ENCODE measurements at places on chromosomes 7 and 10.
A peak's percentile ranks its signal among the peaks of the same experiment; 100 is the strongest.

- DNase-seq, result no peak
These were observed 8.3 kb upstream of the PPP1R35 start for GRCh38 chr7:100444311-100445278.

DNA sequence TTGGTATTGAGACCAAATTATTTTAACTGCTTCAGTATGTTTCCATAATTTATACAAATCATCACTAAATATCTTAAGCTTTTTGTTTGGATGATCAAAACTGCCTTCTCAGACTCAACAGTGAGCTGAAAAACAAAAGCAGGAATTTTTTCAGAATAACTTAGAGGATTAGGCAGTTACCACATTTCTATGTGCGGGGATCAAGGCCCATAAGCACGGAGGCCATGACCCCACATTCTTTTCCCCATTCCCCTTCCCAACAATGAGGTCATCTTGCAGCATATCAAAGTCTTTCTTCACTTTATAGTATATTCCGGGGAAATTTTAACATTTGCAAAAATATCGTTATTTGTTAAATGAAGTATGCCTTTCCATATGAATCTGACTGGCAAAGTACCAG is 125.8 kb downstream of the ELMO1 start:
- DNase-seq, result no peak

- no peak for DNase-seq
These were observed 500.4 kb downstream of the MAGI2 start for GRCh38 chr7:78953090-78953489.

GRCh38 chr7:44634839-44635591 is 28.6 kb downstream of the OGDH start:
- DNase-seq, result no peak

- DNase-seq, result no peak
These were observed 53.1 kb upstream of the COBL start for GRCh38 chr7:51369746-51370145.

GRCh38 chr10:48307711-48308018 is 1.2 kb downstream of the MAPK8 start:
- DNase-seq, result no peak

GRCh38 chr10:61283066-61283465 is 170.1 kb downstream of the TMEM26 start:
- DNase-seq, result no peak

DNA sequence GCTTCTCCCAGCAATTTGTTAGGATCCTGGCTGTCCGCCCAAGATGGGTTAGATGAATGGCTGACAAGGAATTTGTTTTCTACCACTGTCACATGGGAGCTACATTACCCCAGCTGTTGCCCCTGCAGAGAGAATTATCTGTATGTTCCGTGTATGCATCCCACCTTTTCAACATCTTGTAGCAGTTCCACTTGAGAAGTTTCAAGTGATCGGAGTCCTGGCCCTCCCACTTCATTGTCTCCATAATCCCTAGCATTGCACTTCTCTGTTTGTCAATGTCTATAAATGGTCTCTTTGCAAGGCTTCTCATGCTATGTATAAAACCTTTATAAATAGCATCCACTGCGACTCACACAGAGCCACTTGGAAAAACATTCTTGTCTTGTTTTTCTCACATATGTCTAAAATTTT is 972.5 kb downstream of the CNTNAP2 start:
- DNase-seq, result no peak

DNA sequence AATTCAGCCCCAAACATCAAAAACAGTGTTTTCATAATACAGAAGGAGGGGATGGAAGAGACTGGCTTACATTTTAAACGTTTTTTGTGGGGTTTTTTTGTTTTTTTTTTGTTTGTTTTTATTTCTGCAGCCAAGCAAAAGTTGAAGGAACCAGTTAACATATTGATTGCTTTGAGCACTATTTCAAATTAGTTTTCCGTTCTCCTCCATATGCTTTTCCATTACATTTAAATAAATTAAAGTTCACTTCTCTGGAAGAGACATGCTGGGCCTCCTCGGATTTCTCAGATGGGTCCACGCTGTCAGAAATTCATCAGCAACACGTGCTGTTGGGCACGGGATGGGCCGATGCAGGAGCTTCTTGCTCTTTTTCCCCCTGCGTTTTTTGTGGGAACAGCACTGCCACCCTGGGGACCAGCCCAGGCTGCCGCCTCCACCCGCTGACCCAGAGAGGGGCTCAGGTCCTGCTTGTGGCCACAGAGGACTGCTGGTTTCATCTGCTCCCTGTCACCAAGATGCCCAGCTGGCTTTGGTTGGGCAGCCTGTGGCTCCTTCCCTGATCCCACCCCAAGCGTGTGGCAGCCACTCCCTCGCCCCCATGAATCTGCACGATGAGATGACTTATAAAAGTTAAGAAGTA is 67.7 kb upstream of the CHST15 start:
- DNase-seq, result no peak

DNA sequence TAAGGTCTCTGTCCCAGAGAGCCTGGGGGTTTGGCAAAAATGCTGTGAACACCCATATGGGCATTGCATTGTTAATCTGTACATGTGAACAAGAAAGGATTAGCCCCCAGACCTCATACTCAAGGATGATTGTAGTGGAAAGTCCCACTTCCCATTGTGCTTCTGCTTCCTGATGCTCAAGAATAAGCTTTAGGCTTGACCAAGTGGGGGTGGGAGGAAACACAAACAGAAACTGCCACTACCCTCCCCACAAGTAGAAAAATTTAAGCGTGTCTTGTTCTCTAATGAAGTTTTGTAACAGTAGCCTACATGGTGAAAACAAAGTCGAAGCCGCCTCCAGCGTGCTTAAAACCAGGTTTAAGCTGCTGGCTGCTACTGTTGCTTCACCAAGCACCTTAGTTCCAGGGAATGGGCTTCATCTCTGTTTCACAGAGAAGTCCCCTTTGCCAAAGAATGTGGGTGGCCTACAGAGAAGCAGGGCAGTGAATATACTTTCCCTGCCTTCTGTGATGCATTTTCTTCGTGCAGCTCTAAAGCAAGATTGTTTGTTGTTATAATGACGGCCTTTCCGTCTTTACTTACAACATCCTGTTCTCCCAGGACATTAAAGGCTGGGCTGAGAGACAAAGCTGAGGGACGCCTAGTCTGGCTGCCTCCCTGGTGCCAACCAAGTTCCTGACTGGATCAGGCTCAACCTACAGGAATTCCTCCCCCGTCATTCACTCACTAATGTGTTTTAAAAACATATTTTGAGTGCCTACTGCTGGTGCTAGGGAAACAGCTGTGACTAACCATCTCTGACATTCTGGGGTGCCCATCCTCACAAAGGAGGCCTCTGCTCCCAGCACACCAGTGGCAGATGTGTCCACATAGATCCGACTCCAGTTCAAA is 32.1 kb upstream of the CCSER2 start:
- no peak for DNase-seq

- no peak for DNase-seq
These were observed 82.3 kb downstream of the FAM13C start for GRCh38 chr10:59279991-59280505.

GRCh38 chr10:128622706-128623105 is 496.5 kb upstream of the MKI67 start:
- no peak for DNase-seq

GRCh38 chr10:56633876-56634452 is 272.9 kb upstream of the ZWINT start:
- no peak for DNase-seq

- no peak for DNase-seq
These were observed 423.2 kb downstream of the IPMK start for GRCh38 chr10:57844387-57844998.

GRCh38 chr10:100163704-100164621 is 21.9 kb downstream of the ERLIN1 start:
- no peak for DNase-seq

DNA sequence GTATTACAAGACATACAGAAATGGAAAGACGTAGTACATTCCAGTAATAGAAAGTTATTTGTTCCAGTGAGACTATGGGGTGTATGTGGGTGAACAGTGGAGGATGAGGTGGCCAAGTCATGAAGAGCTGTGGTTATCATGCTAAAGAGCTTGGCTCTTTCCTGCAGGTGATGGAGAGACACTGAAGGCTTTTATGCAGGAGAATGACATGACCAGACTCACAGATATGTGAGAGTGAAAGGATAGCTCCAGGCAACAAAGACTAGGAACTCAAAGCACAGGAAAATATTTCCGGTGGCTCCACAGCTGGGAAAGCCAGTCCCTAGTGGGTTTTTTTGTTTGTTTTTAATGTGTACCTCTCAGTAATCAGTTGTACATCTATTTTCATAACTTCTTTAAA is 133.5 kb downstream of the TSPAN12 start:
- no peak for DNase-seq

- DNase-seq, result peak; percentile 53
These were observed 95.2 kb upstream of the FAM133B start for GRCh38 chr7:92685136-92686042.

- no peak for DNase-seq
These were observed 62.0 kb downstream of the BBS9 start for GRCh38 chr7:33191340-33191739.

- DNase-seq, result no peak
These were observed 7.0 kb upstream of the PALS2 start for GRCh38 chr7:24566274-24566673.

- DNase-seq, result no peak
These were observed 69.0 kb upstream of the IL6 start for GRCh38 chr7:22658031-22658430.

DNA sequence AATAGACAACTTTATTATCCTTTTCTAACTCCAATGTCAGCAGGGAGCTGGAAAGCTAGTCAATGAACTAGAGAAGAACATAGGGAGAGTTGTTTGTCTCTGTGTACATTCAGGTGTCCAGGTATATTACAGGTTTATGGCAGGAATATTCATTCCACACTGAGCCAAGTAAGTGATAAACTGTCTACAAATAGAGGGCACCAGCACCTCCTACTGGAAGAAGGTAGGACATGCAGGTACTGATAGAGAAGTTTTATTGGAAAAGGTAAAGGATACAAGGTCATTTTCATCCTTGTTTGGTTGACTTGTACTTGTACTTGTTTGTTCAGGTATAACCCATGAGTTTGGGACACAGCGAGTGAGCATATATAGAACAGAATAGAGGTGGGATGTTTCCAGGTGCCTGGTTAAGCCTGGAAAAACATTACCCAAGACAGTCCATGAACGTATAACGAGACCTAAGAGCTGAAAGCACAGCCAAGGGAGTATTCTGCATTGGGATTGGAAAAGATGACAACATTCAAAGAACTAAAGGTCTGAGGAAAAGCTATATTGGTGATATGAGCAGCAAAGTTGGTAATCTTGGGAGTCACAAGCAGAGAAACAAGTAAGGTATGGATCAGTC is 61.4 kb upstream of the PPP1R3C start:
- DNase-seq, result no peak

- DNase-seq, result no peak
These were observed 13.6 kb upstream of the COL17A1 start for GRCh38 chr10:104099269-104099668.

- no peak for DNase-seq
These were observed 427.7 kb downstream of the LRMDA start for GRCh38 chr10:75859141-75859540.

DNA sequence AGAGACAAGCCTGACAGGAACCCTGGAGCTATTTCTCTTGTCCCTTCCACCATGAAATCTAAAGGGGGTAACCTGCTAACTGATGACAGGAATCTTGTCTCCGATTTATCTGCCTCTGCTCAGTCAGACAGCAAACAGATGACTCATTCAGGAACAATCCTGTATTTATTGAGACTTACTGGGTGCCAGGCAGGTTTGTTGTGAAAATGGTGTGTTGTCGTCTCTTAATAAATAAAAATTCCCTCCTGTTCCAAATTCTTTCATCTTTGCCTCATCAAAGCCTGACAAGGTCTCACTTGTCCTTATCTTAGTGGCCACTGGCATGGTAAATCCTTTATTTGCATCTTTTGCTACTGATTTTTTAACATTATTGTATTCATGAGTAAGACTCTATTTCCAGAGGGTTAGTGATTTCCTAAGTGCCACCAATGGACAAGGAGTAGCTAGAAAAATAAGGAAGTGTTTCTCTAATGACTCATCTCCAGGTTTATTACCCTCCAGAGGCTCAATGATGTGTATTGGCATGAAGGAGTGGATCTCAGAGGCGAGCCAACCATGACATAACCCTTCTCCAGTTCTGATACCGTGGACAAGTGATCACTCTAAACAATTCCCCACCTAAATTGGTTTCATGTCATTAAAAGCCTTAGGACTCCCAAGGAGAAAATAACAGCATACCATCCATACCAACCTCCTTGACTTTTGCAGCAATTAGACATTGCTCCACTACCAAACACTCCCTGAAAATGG is 724.0 kb downstream of the GRID1 start:
- no peak for DNase-seq

GRCh38 chr10:28241741-28242399 is 61.0 kb downstream of the MPP7 start:
- DNase-seq, result peak; percentile 51

DNA sequence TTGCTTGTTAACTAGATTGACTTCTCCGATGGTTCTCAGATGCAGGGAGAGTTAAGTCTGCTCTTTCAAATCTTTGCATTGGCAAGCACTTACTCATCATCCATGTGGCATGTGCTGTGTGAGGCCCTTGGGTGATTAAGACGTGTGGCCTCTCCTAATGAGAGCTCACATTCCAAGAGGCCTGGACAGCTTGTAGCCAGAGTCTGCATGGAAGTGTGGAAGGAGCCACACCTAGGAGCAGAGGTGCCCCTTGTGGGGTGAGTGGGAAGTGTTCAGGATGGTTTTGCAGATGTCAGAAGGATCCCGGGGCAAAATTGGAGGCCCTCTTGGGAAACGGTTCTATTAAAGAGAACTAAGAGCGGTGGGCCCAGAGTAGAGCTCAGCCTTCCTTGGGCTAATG is 225.9 kb downstream of the PAXIP1 start:
- DNase-seq, result no peak

DNA sequence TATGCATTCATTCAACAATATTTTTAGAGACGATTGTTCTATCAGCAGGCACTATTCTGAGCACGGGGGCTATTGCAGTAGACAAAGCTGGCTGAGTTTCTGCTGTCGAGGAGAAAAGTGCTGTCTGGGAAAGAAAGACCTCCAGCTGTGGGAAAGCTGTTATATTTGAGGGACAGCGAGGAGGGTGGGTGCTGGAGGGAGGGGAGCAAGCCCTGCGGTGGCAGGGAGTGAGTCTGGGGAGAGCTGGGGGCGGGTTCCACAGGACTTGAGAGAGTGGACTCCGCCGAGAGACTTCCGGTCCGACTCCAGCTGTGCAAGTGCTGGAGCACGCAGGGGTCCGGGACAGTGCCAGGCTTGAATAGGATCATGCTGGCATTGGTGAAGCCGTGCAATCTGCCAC is 602.1 kb upstream of the FOXK1 start:
- DNase-seq, result no peak

DNA sequence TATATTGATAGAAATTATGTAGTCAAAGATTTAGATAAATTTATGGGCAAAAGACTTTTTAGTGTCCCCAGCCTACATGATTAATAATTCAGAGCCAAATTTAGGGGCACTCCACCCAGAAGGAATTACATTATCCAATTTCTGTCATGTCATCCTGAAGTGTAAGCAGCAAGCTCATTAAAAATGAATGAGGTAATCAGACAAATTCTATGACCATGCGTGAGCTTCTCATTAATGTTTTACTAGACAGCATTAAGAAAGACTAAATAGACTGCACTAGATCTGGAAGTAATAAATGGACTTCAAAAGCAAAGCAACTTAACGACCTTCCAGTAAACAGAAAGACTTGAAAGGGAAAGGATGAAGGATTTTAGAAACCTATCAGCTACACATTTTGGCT is 22.7 kb upstream of the TRUB1 start:
- DNase-seq, result no peak

GRCh38 chr10:71998840-71999194 is 34.6 kb downstream of the CHST3 start:
- no peak for DNase-seq

Measured in stimulated activated CD4-positive, alpha-beta T cell treated with anti-CD3 and anti-CD28 coated beads, Interleukin-2, amount 100 ng/mL, for 24 hours (primary cell).